ENCODE measurements at places on chromosomes 3 and 15.
A peak's percentile ranks its signal among the peaks of the same experiment; 100 is the strongest.

DNA sequence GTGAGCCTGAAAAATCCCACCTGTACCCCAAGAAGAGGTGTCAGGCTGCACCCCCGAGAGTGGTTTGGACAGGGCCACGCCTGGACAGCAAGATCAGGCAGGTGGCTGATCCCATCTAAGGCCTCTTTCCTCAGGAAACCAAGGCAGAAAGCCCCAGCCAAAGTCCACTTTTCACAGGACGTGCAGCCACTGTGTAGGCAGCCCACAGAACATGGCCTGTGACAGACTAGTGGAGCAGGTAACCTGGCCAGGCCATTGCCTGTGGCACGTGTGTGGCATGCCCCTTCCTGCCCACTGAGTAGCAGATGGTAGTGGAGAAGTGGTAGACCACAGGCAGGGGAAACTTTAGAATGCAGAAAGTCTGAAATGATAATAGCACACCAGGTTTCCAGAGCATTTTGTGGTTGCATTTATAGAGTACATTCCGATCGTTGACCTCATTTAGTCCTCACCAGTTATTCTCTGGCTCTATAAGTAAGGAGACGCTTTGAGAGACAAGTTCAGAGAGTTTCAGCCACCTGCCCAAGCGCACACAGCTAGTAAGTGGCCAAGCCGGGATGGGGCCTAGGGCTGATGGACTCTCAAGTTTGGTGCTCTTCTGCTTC is 68.7 kb downstream of the AAGAB start:
- no peak for DNase-seq

GRCh38 chr3:128835096-128835495 is 44.3 kb upstream of the ACAD9 start:
- DNase-seq, result no peak

GRCh38 chr3:108391917-108392593 is 95.7 kb downstream of the HHLA2 start:
- no peak for DNase-seq

DNA sequence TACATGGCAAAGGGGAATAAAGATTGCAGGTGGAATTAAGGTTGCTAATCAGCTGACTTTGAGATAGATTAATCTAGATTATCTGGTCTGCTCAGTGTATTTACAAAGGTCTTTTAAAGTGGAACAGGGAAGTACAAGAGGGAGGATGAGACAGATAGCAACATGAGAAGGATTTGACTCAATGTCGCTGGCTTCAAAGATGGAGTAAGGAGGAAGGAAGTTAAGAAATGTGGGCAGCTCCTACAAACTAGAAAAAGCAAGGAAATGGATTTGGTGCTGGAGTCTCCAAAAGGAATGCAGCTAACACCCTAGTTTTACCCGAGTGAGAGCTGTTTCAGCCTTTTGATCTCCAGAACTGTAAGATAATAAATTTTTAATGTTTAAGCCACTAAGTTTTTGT is 180.7 kb upstream of the TTC14 start:
- DNase-seq, result no peak

DNA sequence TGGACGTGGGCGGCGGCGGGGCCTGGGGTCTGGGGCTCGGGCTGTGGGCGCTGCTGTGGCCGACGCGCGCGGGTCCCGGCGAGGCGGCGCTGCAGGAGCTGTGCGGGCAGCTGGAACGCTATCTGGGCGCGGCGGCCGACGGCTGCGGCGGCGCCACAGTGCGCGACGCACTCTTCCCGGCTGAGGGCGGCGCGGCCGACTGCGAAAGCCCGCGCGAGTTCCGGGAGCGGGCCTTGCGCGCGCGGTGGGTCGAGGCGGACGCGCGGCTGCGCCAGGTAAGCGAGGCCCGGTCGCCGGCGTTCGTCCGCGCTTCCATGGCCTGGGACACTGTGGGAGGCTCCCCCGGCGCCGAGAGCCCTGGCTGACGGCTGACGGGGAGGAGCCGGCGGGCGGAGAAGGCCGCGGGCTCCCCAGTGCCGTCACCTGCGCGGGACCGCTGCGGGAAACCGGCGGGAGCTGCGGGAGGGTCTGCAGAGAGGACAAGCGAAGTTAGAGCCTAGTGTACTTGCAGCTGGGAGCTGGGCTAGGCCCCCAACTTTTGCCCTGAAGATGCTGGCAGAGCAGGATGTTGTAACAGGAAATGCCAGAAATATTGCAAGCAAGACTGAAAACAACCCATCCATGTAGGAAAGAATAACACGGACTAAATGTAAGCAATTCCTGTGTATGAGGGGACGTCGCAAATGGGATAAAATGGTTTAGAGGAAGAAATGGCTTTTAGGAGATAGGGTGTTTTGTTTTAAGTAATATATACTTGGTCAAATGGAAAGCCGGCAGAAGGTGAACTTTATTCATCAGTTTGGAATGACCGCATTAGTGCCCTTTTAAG is 847 bp downstream of the WHAMM start:
- no peak for DNase-seq

DNA sequence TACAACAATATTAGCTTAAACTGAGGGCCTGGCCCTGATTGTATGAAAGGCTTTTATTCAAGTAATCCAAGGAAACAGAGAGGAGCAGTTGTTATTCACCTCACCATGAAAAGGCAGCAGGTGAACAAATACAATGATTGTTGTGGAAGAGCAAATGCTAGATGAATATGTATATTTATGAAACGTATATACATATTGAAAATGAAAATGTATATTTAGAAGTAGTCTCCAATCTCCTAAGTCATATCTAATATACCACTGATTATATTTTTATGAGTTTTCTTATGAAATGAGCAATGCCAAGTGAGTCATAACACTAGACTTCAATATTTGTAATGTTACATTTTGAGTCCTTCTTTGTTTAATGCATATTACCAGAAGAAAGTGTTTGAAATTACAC is 116.2 kb upstream of the KCNMB2 start:
- DNase-seq, result no peak

DNA sequence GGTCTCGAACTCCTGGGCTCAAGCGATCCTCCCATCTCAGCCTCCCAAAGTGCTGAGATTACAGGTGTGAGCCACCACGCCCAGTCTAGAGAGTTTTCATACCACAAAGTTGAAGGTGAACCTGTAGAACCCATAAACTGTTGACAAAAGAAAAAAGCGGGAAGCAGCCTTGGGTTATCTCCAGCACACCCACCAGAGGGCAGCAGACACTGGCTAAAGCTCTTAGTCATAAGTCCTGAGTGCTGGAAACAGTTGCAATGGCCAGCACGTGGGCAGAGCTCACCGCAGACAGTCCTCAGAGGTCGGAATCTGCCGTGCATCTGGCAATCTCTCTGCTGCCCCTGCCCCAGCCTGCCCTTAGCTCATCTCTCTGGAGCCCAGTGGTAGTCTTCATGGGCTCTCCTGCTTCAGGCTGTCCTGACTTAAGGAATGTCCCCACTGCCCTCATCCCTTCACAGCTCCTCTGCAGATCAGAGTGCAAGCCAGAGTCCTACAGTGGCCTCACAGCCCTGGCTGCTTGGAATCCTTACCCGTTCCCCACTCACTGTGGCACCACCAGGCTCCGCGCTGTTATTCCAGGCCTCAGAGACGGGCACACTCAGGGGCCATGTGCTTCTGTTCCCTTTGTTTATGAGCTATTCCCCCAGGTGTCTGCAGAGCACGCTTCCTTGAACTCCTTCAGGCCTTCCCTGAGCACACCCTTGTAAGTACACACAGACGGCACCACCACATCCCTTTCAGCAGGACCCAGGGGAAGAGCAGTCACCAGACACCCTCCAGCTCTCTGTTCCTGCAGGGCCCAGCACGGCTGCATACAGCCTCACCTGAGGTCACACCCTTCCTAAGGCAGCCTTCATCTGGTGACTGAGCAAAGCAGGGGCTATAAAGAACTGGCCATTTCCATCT is 8.8 kb upstream of the ELP6 start:
- DNase-seq, result peak; percentile 46

- no peak for DNase-seq
Observed at GRCh38 chr3:34283751-34284150, 485.3 kb downstream of the PDCD6IP start.

GRCh38 chr3:31407665-31408064 is 125.1 kb upstream of the STT3B start:
- no peak for DNase-seq

- no peak for DNase-seq
Observed at GRCh38 chr3:104584682-104585081, 782.0 kb upstream of the ALCAM start.

DNA sequence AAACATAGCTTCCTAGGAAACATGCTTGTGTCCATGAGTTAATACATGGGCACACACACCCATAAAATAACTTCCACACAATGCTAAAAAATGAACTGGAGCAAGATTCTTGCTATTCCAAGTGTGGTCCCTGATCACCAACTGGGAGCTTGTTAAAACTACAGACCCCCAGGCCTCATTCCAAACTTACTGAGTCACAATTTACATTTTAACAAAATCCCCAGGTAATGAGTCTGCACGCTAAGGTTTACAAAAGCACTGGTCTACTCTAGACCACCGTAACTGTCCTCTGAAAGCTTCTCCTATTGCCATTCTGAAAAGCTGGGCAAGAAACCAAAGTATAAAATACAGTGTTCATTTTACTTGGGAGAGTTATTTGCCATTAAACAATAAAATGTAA is 45.4 kb downstream of the IGF2BP2 start:
- DNase-seq, result no peak

- DNase-seq, result no peak
Observed at GRCh38 chr15:37888356-37888755, 46.1 kb upstream of the TMCO5A start.

- DNase-seq, result no peak
Observed at GRCh38 chr15:98743177-98743576, 94.8 kb downstream of the IGF1R start.

- no peak for DNase-seq
Observed at GRCh38 chr15:43489191-43489590, 3.8 kb downstream of the TP53BP1 start.

GRCh38 chr3:137171834-137172603 is 214.2 kb downstream of the IL20RB start:
- DNase-seq, result peak; percentile 12

DNA sequence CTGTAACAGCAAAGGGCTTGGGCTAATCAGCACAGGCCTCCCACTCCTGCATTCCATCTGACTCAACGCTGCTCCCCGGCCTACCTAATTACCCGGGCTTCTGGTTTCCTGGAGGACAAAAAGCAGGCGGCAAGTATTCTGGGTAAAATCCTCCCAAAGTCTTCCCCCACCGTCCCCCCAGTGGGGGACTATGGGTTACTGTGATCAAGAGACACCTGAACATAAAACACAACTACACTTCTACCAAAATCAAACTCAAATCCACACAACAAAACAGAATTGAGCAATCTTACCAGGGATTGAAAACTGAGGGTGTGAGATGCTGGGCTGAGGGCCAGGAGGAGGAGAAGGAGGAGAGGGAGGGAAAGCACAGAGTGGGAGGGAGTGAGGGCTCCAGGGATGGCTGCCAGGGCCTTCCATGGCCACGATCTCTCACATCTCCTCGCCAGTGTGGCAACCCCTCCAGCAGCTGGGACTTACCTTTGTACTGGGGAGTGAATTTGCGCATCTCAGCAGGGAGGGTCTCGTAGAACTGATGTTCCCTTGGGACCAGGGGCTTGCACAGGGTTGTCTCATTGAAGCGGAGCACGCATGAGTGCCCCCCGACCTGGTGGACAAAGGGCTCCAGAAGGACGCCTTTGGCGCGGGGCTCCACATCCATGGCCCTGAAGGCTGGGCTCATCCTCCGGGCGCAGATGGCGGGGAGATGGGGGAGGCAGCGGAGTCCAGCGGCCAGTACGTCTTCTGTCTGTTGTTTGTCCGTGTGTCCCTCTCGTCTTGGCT is 9.1 kb upstream of the NCKIPSD start:
- DNase-seq, result no peak

DNA sequence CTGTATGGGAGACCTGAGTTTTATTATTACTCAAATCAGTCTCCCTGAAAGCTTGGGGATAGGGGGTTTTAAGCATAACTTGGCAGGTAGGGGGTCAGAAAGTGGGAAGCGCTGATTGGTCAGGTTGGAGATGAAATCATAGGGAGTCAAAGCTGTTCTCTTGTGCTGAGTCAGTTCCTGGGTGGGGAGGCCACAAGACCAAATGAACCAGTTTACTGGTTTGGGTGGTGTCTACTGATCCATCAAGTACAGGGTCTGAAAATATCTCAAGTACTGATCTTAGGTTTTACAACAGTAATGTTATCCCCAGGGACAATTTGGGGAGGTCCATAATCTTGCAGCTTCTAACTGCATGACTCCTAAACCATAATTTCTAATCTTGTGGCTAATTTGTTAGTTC is 17.8 kb upstream of the IQCF6 start:
- no peak for DNase-seq

- no peak for DNase-seq
Observed at GRCh38 chr3:150902988-150903387, 2.3 kb downstream of the MINDY4B start.

DNA sequence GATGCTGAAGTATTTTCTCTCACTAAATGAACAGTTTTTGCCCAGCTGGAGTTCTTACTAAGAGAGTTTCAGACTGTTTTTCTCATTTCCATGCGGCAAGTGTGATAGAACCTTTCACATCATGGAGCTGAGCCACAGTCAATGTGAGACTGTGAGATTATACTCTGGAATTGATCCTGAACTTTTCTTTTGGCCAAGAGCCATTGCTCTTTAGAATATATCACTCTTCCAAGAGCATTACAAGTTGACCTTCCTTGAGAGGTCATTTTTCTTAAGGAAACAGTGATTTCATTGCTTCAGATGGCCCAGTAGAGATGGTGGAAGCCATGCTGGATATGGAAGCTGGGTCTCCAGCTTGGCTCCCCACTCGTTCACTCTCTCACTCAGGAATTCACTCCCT is 212.9 kb upstream of the UMPS start:
- no peak for DNase-seq

DNA sequence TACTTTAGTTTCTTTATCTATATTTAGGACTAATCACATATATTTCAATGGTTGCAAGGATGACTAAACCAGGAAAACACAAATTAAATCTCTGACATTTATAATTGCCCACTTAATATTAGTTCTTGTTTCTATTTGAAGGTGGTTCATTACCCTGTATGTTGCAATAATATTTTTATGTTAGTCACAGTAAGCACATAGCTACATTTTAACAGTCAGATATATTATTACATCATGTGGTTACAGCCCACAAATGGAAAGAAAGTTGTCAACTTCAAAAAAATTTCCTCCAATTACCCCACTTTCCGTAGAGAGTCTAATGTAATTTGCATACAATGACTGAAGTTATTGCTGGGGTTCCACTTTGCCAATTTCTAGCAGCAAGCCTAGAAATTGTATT is 114.6 kb downstream of the TUSC7 start:
- no peak for DNase-seq

GRCh38 chr15:100103828-100104227 is 237.9 kb downstream of the ADAMTS17 start:
- no peak for DNase-seq

DNA sequence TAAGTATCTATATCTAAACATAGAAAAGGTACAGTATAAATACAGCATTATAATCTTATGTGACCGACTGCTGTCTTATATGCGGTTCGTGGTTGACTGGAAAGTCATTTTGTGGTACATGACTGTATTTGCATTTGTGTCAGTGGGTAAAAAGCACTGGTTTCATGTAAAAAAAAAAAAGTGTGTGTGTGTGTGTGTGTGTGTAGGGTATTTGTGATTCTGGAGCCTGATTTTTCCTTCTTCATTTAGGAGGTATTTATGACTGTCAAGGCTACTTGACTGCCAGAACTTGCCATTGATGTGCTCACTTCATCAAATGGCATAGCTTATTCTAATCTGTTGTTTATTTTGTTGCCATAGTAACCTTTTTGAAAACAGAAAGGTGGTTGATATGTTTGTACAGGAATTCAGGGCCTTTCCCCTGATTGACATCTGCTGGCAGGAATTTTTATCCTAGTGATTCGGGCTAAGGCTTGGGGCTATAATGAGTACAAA is 63.2 kb downstream of the AKAP13 start:
- DNase-seq, result peak; percentile 53

- DNase-seq, result no peak
Observed at GRCh38 chr15:70435369-70435768, 328.0 kb downstream of the UACA start.

GRCh38 chr3:55755516-55756205 is 268.6 kb upstream of the WNT5A start:
- DNase-seq, result no peak

Data from epithelial cell of prostate (primary cell).